A172 (cell line): ENCODE measurements at places on chromosomes 3 and 15.

DNA sequence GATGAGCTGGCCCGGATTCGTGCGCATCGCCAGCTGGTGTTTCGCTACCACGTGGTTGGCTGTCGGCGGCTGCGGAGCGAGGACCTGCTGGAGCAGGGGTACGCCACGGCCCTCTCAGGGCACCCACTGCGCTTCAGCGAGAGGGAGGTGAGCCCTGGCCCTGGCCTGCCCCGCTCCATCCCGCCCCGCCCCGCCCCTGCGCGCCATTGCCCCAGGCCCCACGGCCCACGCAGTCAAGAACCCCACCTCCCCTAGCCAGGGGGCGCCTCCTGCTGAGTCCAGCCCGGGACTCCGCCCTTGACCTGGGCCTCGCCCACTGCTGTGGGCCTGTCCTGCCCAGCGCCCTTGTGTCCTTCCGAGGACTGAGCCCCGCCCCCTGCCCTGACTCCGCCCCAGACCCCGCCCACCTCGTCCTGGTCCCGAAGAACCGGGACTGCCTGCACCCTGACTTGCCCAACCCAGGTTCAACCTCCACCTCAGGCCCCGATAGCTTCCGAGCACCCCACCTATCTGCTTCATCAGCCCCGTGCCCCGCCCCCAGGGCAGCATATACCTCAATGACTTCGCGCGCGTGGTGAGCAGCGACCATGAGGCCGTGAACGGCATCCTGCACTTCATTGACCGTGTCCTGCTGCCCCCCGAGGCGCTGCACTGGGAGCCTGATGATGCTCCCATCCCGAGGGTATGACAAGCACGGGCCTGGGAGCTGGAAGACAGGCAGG, 14.8 kb downstream of the NT5DC2 start:
- DNase-seq = no peak

DNA sequence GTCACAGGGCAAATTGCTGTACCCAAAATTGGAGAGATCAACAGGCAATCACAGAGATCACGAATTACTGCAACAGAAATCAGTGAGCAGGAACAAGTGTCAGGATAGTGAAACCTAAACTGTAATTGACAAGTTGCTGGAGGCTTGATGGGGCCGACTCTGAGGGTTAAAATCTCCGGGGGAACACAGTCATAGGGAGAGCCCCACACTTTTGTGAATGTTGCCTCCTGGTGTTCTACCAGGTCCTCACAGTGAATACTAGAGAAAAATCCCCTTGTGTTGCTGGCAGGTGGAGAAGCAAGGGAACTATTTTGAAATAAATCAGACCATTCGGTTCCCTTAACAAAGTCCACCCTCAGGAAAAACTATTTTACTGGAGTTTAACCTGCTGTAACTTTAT, 697.5 kb upstream of the CBLB start:
- peak; percentile 54 for DNase-seq

DNA sequence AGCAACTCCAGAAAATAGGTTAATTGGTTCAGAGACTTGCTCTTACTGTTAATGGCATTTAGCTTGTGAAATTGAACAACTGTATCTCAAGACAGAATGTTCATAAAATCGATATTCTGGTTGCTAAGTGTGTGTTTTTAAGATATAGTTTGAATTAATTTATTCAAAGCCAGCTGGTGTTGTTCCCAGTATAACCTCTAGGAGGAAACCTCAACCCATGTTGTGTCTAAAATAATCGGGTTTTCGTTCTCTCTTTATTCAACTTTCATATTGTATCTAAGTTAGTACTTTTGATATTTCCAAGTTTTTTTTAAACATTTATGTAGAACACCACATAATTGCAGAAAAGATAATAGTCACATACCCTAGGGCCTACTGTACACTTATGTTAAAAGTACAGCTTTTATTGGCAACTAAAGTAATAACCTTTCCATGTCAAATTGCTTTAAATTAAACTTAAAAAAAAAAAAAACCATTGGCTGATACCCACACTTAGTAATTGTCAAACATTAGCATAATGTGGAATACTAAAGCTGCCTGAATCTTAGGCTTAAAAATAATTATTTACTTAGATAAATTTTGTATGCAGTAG, 90.9 kb downstream of the SAMMSON start:
- DNase-seq = peak; percentile 13

DNA sequence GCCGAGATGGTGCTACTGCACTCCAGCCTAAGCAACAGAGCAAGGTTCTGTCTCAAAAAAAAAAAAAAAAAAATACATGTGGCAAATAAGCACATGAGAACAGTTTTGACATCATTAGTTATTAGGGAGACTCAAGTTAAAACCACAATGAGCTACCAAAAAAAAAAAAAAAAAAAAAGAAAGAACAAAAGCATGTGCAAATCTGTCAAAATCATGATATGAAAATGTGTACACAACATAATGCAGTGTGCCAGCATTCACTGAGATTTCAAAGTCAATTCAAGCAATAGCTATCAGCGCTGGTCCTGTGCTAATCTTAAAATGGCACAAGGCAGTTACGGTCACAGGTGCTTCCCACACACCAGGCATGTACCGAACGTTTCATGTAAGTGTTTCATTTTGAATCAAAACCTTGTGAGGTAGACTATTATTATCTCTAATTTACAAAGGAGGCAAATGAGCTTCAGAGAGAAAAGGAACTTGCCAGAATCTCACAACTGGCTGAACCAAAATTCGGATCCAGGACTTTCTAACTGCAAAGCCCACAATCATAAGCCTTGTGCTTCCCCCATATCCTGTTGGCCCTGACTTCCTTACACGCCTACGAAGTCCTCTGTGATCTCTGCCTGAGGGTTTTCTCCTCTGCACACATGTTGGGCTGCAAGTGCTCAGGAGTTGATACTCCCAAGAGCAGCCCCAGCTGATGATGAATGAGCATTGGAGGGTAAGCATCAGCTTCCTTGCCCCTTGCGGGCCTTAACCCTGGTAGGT, 200.1 kb upstream of the PROK2 start:
- DNase-seq = no peak

GRCh38 chr3:120071259-120071658, 23.0 kb downstream of the GSK3B start:
- DNase-seq = no peak

DNA sequence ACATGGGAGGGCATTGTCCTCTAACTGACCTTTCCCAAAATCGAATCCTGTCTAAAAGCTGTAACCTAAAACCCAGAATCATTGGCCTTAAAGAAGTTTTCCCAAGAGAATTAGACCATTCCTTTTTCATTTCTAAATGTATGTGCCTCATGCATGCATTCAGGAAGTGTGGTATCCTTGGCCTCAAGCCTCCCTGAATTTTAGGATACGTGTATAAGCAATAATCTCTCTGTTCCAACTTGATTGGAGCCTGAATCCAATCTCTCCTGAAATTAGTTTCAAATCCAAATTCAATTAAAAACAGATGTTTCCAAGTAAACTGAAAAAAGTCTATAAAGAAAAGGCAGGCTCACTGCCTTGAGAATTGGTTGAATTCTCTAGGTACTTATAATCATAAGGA, 86.0 kb upstream of the VEPH1 start:
- DNase-seq = no peak

DNA sequence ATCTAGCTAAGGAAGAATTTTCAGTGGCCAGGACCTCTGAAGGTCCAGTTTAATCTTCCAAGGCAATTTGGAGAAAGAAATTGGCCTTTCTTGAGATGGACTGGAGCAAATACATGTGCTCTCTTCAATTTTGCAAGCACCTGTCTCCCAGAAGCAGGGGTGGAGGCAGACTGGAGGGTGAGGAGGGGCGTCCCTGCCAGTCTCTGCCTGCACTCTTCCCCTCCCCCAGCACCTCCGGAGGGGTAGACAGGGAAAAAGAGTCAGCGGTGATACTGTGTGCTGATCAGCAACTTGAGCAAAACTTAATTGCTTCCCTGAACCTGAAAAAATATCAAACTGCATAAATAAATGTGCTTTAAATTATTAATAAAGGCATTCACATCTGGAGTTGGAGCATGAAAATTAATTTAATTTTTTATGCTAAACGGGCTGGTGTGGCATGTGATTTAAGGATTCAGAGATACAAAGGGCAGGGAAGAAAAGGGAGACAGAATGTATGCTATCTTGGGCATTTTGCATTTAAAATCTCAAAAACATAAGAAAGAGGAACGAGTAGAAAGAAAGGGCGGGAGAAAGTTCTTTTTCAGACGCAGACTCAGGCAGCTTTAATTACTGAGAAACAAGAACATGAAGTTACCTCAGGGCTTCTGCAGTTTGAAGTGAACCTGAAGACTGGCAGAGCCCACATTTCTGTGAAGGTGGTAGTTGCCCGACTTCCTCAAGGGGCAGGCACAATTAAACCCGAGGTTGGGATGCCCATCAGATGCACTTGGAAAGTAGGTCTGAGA, 319.7 kb downstream of the UACA start:
- no peak for DNase-seq

DNA sequence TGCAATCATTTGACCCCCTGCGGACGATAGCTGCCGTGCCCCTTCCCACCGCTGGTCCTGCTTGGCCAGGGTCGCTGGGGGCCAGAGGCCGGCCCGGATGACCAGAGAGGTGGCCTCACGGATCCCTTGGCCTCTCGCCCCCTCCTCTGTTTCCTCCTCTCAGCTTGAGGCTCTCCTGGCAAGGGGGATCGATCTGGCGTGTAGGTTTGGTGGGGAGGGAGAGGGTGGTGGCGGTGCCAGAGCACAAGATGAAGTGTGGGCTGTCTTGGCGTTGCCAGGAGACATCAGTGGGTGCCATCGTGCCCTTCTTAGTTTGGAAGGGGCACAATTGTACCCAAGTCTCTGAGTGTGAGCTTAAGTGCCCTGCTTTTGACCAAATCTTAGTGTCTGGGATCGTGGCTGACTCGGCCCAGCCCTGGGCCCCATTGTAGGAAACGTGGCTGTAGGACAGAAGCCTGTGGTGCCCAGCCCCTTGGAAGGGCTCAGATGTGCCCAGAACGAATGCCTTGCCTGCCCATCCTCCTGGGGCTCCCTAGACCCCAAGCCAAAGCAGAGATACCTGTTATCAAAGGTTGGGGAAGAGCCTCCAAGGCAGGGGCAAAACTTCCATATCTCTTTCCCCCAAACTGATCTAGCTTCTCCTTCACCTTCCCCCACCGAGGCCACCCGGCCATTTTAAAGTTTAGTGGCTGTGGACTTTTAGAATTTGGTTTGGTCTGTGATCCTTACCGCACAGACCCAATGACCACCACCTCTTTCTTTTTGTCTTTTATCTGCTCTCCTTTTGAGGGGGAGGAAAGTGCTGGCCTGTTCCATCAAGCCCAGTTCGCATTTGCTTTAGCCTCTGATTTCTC, 14.4 kb downstream of the NR2F2 start:
- DNase-seq = no peak

- peak; percentile 32 for DNase-seq
These were observed 7.6 kb downstream of the HSPBAP1 start for GRCh38 chr3:122786066-122786465.

DNA sequence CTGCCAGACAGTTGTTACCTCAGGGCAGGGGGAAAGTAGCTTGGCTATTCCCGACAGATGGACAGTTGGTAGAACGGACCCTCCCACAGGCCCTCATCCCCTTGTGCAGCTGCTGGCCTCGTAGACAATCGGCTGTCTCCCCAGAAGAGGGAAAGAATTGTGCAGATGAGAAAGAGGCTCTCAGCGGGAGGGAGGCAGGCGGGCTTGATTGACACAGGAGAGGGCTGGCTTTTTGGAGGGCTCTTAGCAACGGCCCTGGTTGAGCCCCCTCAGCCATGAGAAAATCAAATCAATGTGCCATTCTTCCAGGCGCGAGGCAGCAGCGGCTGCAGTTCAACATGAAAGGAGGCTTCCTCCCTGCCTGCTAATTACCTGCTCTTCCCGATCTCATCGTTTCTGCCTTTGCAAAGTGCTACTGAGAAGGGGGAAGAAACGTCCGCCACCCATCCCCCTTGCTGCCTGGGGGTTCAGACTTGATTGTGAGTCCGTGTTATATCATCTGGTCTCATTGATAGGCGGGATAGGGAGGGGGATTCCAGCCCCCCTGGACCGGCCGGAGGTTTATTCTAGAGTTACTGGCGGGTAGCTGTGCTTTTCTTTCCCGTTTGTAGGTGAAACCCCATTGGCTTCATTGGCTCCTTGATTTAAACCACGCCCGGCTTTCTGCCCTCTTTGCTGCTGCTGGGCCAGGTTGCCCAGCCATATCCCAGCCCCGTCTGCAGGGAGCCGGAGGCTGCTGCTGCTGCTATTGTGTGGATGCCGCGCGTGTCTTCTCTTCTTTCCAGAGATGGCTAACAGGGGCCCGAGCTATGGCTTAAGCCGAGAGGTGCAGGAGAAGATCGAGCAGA, at the start of gene TAGLN3:
Gene TAGLN3, plus strand, starts transcription at position 287 of the 848 bp plus-strand sequence. Its CDS starts 501 bp downstream, at position 788.
- DNase-seq = no peak

GRCh38 chr3:23258110-23258509, 55.0 kb downstream of the UBE2E2 start:
- no peak for DNase-seq

GRCh38 chr15:73305331-73306211, 63.2 kb downstream of the HCN4 start:
- DNase-seq = peak; percentile 61
